Occipital lobe (tissue), 3 donors: ENCODE measurements at places on chromosomes 5 and 9. TPM values are rescaled to one million over a fixed set of nuclear protein-coding genes. Genes with fewer than 3 reads are reported as not detected.

Gene GRIA1
- total RNA-seq = 229 TPM

Gene PRRX2
- total RNA-seq = 0.16 TPM

GRCh38 chr5:134149571-134150303 is 27.0 kb downstream of the SKP1 start:
- no peak for DNase-seq

GRCh38 chr5:139806111-139806510 is 10.5 kb downstream of the PSD2 start:
- peak; percentile 29 for DNase-seq

DNA sequence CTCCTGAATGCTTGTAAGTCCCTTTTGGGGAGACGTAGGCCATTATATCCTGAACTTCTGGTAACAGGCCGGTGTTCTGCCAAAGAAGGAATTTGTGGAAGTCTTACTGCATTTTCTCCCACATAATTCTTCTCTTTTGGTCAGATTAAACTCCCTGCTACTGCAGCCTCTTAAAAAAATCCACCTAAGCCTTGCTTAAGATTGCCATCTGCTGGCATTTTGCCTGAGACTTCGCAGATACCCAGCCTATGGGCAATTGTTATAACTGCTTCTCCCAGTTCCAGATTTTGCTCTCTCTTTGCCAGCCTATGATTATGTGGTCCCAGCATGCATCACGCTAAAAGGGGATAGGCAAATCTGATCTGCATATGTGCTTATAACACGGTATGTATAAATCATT is 391.6 kb upstream of the CHD1 start:
- DNase-seq = no peak

GRCh38 chr5:10588109-10588775 is 24.4 kb downstream of the ANKRD33B start:
- no peak for DNase-seq

- no peak for DNase-seq
Measured at GRCh38 chr9:83154821-83155220, 91.9 kb upstream of the RASEF start.

- DNase-seq = no peak
Measured at GRCh38 chr5:135266975-135267374, 132.1 kb downstream of the MACROH2A1 start.

DNA sequence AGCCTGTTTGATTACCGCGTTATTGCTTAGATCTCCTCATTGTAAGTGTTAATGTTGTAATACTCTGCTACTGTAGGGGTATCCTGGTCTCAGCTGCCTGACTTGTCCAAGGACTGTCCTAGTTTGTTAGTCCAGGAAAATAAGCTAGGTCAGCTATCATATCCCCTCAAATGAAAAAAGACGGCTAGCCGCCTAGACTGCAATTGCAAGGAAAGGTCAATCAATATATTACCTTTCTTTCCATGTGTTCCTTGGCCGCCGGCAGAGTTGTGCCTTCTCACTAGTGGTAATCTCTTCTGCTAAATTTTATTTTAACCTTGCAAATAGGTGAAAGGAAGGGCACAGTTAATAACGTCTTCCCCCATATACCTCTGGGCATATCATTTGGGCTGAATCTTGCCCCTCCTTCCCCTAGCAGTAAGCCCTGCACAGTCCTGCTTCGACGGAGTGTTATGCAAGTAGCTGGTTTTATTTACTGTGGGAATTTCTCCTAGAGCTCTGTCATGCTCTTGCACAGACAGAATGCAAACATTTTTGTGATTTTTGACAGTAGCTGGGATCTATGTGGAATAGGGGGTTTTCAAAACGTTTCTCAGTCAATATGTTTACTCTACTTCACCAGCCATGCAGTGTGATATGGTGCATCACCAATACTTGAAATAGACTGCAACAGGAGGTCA is 288.5 kb downstream of the MAST4 start:
- no peak for DNase-seq

GRCh38 chr9:124835026-124835557 is 18.2 kb upstream of the WDR38 start:
- no peak for DNase-seq

- DNase-seq = no peak
Measured at GRCh38 chr9:93365427-93366118, 85.9 kb upstream of the FAM120A start.

DNA sequence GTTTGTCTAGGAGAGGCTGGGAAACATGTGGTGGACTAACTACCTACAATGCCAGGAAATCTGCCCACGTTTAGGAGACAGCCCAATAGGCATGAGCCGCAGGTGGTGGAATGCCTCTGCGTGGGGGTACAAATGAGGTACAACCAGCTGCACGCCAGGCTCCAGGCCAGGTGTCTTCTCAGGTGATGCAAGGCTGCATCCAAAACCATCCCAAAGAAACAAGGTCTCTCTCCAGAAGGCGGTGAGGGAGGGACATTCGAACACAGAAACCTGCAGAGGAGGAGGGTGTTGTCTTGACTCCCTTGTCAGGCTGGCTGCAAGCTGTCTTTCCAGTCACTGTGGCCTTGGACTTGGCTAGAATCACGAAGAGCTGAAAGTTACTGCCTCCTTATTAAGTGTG is 11.6 kb downstream of the ANKH start:
- no peak for DNase-seq
